ENCODE measurements at places on chromosomes 11 and 22.

DNA sequence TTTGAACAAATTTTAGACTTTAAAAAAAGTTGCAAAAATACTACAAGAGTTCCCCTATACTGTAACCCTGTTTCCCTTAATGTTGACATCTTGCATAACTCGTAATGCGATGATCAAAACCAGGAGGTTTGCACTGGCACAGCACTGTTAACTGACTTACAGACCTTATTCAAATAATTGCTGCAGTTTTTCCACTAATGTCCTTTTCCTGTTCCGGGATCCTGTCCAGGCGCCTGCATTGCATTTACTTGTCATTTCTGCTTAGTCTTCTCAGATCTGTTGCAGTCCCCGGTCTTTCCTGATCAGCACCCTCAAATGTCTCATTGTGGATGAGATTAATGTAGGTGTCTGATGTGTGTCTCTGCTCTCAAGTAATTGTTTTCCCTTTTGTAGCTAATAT is 32.0 kb downstream of the APLP2 start:
- no peak for DNase-seq

DNA sequence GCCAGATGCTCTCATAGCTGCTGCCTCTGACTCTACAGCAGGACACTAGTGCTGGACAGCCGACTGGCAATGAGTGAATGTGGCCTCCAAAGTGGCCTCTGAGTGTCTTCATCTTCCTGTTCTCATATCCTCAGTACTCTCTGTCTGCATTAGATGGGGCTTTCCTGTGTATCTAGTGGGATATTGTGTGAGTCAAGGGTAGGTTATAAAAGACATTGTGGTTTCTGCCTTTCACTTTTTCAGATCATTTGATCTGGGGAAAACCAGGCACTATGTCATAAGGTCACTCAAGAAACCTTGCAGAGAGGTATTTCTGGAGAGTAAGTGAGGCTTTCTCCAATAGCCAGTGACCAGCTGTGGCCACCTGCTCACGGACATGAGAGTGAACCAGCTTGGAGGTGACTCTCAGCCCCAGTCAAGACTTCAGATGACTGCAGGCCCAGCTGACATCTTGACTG is 333.6 kb upstream of the NCAM1 start:
- no peak for DNase-seq

- DNase-seq, result peak; percentile 75
These were observed 24.2 kb upstream of the TMEM123 start for GRCh38 chr11:102476812-102477211.

GRCh38 chr11:134483857-134484256 is 71.8 kb upstream of the B3GAT1 start:
- DNase-seq, result no peak

GRCh38 chr11:64846998-64847666 is 2.7 kb upstream of the CDC42BPG start:
- peak; percentile 90 for DNase-seq

DNA sequence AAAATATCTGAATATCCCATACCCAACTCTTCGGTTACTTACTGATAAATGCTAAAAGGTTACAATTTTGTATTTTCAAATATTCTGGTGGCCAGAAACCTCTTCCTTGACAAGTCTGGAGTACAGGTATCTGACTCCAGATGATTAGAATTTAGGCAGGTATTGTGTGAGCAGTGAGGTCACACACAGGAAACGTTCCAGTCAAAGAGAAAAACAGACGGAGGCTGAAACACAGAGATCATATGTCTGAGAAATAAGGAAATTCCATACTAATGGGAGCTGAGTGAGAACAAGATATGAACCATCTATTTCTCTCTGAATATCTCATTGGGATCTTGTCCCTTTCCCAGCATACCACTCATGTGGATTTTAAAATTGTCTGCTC is 89.4 kb upstream of the IGLL5 start:
- DNase-seq, result no peak

GRCh38 chr11:110587129-110587528 is 125.1 kb downstream of the ARHGAP20 start:
- DNase-seq, result no peak

GRCh38 chr11:73932781-73933180 is 18.0 kb upstream of the DNAJB13 start:
- no peak for DNase-seq

GRCh38 chr11:129939510-129939909 is 44.1 kb upstream of the NFRKB start:
- no peak for DNase-seq

GRCh38 chr22:23061471-23062280 is 8.6 kb upstream of the GNAZ start:
- DNase-seq, result no peak

GRCh38 chr11:44320289-44320973 is 10.5 kb upstream of the ALX4 start:
- no peak for DNase-seq

DNA sequence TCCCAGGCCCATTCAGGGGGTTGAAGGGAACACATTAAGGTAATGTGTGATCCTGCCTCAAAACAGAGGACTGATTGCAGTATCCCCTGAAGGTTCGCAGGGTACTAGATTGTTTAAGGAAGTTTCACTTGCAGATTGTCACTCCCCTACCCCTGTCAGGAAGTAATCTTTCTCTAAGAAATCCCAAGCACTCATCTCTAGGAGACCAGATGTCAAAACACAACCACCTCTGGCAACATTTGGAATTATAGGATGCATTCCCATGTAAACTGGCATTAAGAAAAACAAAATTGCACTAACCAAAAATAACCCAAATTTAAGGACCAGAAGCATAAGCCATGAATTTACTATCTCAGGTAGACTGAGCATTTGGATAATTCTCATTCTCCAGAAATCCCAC is 1.6 kb downstream of the MRPL17 start:
- DNase-seq, result no peak

GRCh38 chr11:104259121-104259610 is 95.2 kb upstream of the PDGFD start:
- no peak for DNase-seq

DNA sequence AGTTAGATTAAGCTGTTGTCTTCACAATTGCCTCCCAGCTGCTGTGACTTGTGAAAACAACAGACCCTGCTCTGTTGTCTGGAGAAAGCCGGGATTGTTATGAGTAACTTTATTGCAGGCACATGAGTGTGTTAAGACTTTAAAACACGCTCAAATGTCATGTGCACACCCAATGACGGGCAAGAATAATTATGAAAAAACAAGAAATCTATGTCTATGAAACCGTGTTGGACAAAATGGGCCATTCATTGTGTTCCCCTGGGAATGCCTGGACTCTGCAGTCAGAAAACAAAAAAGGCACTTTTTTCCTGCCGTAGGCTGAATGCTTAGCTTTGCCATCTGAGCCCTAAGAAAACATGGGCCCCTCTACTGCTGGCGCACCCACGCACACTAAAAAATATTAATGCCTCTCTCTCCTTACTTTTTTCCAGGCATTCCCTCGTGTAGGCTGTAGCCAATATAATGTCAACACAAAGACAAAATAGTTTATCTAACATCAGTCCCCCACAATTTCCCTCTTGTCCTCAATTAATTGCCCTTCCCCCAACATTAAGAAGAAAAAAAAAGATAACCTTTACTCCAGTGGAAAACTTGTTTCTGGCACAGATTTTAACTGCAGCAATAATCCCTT is 207.9 kb downstream of the SOX6 start:
- no peak for DNase-seq

- no peak for DNase-seq
These were observed 70.6 kb downstream of the PDHX start for GRCh38 chr11:34986883-34987520.

- DNase-seq, result no peak
These were observed 4.3 kb upstream of the APOBEC3A start for GRCh38 chr22:38953091-38953490.

DNA sequence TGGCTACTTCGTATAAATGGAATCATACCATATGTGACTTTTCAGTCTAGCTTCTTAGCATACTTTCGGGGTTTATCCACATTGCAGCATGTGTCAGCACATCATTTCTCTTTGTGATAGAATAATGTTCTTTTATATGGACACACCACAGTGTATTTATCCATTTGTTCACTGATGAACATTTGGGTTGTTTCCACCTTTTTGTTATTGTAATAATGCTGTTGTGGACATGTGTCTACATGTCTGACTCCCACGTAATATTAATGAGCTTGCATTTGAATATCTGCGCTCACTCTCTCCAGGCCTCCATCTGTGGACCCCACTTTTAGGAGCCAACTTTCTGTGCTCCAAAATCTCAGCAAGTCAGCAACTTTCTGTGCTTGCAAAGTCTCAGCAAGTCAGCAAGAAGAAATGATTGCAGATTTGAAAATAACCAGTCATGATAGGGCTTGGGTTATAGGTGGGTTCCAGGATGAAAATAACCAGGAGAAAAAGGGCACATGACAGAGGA is 53.9 kb upstream of the GALNT18 start:
- no peak for DNase-seq

DNA sequence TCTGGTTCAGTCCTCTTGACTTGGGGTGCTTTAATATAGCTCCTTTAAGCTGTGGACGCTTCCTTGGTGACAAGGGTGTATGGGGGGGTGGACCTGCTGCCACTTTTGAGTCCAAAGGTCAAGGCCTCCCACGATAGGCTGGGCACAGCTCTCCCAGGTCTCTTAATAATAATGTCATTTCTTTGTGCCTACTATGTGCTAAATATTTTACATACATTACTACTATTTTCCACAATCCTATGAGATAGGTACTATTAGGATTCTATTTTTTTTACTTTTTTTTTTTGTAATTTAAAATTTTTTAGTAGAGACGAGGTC is 304 bp upstream of the UCP3 start:
- DNase-seq, result no peak

DNA sequence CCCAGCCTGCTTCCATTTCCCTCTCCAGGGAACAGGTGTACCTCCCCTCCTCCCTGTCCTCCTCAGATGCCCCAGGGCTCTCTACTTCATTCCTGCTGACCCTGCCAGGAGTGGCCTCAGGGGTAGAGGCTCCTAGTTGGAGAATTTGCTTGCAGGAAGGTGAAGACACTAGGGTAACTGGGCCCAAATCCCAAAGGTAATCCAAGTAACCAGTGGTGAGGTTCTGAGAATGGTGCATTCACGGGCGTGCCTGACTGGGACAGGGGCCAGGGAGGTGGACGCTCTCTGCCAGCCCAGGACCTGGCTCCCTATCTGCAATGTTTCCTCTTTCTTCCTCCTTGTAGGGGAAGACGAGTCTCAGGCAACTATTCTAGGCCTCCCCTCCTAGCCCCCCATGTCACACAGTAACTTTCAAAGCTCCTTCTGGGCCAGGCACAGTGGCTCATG is 2.9 kb downstream of the SLC35C1 start:
- no peak for DNase-seq

- DNase-seq, result no peak
These were observed 17.1 kb upstream of the SYTL2 start for GRCh38 chr11:85827748-85828639.

DNA sequence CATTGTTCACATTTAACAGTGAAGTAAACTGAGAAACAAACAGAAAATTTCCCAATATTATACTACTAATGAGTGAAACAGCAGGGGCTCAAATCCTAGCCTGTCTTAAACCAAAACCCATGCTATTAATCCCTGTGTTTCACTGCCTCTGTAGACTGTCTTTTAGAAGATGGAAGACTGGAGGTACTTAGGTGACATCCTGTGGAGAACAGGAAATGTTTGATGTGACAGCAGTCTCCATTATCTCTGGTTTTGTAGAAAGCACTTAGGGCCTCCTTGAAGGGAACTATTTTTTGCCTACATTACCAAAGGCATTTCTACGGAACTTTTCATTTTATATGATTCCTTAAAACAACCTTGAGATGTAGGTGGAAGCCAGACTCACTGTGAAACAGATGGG is 288.1 kb upstream of the SORL1-AS1 start:
- no peak for DNase-seq

DNA sequence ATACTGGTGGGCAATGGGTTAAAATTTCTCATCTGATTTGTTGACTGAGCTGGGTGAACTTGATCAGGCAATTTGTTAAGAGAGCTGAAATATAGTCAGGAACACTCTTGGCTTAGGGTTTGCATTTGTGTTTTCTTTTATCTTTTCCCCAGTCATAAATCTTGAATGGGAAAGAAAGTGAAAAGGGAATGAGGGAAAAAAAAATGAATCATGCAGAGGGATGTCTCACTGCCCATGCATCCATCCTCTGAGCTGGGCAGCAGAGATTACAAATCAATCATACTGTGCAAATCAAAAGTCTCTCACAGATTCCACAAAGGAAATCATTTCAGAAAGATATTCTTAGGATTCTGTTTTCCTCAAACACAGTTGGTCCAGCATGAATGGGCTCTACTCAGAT is 174.2 kb upstream of the MPPED2 start:
- no peak for DNase-seq
